ENCODE measurements at places on chromosomes 6 and 20.

DNA sequence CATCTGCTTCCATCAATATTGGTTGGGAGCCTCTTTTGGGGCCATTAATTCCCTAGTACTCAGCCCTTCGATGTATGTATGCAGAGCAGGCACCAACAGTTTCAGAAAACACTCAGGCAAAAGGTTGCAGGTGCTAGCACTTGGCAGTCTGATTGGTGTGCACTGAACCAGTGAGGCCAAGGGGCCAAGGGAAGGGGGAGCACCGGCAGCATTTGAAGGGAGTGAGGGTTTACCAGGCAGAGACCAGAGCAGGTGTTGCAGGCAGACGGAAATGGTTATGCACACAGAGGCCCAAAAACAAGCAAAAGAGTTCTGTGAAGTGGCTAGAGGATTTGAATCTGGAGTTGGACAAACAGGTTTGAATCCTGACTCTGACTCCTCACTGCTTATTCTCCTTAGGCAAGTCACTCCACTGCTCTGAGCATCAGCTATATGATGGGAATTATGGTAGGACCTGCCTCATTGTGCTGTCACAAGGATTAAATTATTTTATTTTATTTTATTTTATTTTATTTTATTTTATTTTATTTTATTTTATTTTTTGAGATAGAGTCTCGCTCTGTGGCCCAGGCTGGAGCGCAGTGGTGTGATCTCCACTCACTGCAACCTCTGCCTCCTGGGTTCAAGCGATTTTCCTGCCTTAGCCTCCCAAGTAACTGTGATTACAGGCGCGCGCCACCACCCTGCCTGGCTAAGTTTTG lies 58.1 kb upstream of the SHLD1 start:
- DNase-seq = peak; percentile 35

GRCh38 chr20:11173916-11174315 lies 500.1 kb upstream of the JAG1 start:
- DNase-seq = no peak

- no peak for DNase-seq
Measured at GRCh38 chr6:27592481-27593199, 119.7 kb upstream of the ZNF184 start.

GRCh38 chr20:3224681-3225421 lies 14.1 kb downstream of the SLC4A11 start:
- DNase-seq = no peak

GRCh38 chr6:28657769-28658465 lies 132.2 kb downstream of the GPX5 start:
- DNase-seq = no peak

DNA sequence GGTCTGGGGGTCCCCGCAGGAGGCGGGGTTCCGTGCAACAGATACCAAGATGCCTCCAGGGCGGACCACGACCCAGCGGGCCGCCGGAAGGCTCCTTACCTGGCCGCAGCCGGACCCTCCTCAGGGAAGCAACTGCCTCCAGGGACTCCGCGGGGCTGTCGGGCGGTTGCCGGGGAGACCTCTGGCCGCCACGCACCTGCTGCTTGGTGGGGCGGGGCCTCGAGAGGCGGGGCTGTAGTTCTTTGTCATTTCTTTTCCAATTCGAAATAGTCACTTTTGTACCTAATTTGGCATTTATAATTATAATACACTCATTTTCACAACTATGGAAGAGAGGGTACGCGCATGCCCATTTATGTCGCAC lies 647 bp downstream of the AK9 start:
- peak; percentile 64 for DNase-seq

Measured in activated B cell treated with CpG ODN at 0.5 μM for 24 hours (primary cell).